ENCODE measurements at places on chromosomes 5 and 9. TPM values are rescaled to one million over a fixed set of nuclear protein-coding genes. Genes with fewer than 3 reads are reported as not detected.

C5orf52 gene
- total RNA-seq, result not detected

SHISAL2B gene
- total RNA-seq, result 0.72 TPM

ZNF608 gene
- 45.5 TPM for total RNA-seq

NUP214 gene
- total RNA-seq, result 27.0 TPM

TMEM171 gene
- total RNA-seq, result 1.4 TPM

HTR1A gene
- 3.2 TPM for total RNA-seq

DNA sequence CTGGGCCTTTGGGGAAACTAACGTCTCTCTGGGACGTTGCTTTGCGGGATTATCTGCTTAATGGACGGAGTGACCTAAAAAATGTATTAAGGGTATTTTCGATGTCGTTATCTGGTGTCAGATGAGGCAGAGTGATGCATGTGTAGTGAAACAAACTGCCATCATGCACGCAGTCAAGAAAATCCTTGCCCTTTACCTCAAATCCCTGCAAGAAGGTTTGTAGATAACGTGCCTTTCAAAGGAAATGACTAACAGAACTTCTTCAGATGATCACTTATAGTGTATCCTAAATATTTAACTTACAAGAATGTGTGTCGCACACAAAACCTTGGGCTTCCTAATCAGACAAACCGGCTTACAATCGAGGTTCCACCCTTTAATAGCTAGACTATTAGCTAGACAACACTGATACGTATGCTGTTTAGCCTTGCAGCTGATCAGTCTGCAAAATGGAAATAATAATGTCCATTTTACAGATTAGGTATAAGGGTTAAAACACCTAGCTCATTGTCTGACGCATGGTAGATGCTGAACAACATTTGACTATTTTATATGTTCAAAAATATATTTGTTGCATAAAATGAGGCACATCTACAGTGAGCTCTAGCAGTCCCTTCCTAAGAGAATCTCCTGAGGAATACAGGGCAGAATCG lies 541 bp upstream of the TBCA start:
- DNase-seq, result no peak

- no peak for DNase-seq
These were observed 21.5 kb downstream of the PALM2AKAP2 start for GRCh38 chr9:109801484-109801883.

DNA sequence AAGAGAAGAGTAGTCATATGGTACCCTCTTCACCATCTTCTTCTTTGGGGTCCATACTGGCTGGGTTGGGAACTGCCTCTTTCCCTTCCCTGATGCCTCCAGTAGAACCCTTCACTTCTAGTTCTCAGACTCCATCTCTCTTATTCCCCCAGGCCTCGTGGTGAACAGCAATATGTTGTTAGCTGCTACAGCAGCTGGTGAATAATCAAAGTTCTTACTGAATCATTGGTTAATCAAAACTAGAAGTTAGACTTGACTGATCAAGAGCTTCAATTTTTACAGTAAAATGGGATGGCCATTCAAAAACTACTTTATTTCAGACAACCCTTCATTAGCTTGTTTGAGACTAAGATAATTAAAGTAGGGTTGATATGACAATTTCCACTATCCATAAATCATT lies 190.9 kb upstream of the GNA14 start:
- no peak for DNase-seq

DNA sequence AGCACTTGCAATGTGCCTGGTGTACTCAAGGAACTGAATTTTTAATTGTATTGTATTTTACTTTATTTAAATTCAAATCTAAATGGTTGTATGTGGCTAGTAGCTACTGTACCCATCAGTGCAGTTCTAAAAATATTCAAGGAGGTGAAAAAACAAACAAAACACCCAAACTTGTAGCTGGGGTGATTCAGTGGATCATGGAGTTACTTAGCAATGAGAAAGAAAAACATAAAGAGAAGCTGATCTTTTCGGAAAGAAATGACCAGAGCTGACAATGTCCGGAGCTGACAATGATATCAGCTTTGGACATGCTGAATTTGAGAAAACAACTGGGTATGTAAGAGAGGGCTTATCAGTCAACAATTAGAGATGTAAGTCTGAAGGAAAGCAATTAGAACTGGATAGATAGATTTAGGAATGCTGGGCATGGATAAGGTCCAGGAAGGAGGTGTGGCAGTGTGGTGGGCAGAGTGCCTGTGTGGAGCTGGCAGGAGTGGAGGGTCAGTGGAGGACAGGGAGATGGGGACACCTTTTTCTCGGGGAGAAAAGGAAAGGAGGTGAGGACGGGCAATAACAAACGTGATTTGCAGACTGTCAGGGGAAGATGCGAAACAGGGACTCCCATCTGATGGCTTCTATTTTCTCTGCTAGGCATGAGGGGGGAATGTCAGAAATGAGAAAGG lies 113.2 kb downstream of the DCP2 start:
- DNase-seq, result no peak

GRCh38 chr5:142202282-142202681 lies 93.7 kb downstream of the NDFIP1 start:
- no peak for DNase-seq

DNA sequence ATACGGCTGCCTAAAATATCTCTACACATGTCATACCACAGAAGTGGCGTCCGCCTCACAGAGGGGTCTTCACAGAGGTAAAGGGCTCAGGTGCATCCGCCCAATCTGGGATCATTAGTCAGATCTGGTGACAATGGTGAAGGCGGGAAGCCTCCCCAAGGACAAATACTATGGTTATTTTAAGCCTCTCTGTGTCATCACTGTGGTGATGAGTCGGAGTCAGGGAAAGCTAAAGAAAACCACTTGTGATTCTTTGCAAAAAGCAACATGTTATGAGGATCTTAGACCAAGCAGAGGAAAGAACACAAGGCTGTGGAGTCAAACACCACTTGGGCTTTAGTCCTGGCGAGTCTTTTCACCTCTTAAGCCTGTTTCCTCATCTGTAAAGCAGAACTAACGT lies 190.4 kb downstream of the DRD1 start:
- DNase-seq, result no peak

GRCh38 chr5:122858451-122858850 lies 13.0 kb downstream of the SNX24 start:
- DNase-seq, result no peak

DNA sequence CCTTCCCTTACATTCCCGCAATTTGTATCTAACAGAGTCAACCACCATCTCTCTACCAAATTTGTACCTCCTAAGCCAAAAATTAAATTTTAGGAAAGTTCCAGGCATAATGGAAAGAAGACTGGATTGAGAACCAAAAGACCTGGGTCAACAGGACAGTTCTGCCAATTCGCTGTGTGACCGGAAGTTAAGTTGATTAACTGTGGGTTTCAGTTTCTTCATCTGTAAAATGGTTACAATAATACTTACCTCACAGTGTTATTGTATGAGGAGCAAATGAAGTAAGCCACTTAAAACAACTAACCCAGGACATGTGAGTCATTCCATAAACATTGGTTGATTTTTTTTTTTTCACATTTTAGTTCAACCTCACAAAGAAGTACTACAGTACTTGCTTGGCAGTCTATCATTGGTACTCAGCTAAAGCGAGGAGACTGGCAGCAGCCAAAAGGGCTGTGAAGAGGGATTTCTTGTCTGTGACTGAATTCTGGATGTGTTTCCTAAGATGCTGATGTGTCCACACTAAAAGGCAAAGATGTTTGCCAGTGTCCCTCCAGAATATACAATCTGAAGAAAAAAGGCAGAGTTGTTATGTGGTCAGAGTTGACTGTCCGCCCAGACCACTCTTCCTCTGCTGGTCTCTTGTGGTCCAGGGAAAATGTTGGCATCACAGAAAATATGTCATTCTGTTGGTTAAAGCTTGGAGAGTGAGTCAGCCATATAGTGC lies 198.6 kb downstream of the TLE1 start:
- no peak for DNase-seq

DNA sequence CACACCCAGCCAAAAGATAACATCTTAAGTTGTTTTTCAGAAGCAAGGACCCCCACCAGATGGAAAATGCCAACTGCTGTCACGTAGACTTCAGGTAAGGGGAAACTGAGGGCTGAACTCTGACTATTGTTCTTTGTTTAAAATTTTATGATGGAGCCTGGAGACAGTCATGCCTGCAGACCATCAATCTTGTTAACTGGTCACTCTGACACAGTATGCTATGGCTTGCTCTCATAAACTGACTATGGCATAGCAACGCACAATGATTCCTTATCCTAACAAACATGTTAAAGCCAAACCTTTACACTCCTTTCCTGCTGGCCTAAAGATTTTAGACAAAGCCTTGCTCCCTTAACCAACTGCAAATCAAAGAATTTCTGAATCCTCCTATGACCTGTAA lies 43.6 kb upstream of the GOLM1 start:
- DNase-seq, result no peak

- no peak for DNase-seq
These were observed 25.8 kb downstream of the CAST start for GRCh38 chr5:96687812-96688453.

- DNase-seq, result no peak
These were observed 131.1 kb upstream of the MOCS2 start for GRCh38 chr5:53240661-53241060.

GRCh38 chr9:33289496-33289895 lies 820 bp upstream of the NFX1 start:
- no peak for DNase-seq

DNA sequence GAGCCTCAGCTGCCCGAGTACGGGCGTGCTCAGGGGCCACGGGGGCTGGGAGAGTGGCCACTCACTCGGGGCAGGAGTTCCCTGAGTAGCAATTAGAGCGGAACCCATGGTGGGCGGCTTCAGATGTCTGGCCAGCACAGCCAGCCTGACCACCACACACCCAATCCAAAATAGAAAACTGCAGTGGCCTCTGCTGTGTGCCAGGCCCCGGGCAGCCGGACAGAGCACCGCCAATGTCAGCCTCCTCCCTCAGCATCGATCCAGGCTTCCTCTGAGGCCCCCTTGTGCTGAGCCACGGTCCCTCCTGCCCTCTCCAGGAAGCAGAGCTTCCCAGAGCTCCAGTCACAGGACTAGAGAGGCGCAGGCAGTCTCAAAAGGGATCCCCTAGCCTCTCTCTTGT lies 2.7 kb downstream of the ADAMTS2 start:
- DNase-seq, result peak; percentile 25

DNA sequence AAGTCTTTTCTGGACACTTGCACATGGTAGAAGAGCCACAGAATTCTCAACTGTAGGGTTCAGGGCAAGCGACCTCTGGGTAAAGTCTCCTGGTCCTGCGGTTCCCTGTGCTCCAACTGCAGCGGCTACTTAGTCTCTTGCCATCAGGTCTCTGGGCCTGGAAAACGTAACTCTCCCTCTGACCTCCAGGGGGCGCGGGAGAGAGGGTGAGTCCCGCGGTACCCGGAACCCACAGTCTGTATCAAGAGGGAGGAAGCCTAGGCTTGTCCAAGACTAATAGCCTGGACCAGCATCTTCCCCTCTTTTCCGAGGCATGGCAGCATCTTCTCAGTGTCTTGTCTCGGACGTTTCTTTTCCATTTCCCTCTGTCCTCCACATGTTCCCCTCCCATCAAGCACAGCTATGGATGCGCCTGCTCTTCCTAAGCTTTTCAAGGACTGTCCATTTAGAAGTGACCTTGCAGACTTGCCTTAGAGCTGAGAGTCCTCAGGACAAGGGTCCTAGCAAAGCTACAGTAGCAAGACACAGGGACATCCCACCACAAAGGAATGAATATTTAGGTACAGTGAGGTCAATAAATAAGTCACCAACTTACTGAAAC lies 59.3 kb downstream of the FSTL4 start:
- DNase-seq, result peak; percentile 32

DNA sequence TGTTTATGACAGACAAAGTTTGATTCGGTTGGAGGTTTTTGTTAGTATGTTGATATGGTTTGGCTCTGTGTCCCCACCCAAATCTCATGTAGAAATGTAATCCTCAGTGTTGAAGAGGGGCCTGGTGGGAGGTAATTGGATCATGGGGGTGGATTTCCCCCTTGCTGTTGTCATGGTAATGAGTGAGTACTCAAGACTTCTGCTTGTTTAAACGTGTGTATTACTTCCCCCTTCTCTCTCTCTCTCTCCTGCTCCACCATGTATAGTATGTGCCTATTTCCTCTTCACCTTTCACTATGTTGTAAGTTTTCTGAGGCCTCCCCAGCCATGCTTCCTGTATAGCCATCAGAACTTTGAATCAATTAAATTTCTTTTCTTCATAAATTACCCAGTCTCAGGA lies 415.1 kb downstream of the HCN1 start:
- DNase-seq, result no peak

DNA sequence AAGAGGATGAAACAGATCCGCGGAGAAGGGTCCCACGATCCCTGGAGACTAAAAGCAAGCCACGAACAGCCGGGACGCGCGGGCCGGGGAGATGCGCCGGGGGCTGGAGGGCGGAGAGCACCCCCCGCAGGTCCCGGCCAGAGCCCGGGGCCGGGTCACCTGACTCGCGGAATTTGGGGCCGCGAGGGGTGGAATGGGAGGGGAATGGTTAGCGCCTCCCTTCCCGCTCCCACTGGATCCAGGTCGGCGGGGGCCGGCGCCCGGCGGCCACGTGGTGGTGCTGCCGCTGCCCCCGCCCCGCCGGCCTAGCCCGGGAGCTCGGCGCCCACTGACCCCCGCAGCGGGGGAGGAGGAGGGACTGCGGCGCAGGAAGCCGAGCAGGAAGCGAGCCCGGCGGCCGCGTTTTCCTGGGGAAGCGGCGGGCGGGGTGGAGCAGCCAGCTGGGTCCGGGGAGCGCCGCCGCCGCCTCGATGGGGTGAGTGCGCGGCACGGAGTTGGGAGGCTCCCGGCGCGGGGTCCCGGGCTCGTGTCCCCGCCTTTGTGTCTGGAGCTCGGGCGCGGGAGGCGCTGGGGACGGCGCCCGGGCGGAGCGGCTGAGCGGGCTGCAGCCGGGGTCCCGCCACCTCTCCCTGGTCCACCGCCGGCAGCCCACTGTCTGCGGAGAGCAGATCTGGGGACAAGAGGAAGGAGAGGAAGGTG lies at the start of gene RAI14:
Gene RAI14 (plus strand): TSS at position 328 of the 699 bp plus-strand sequence. CDS start 30,592 bp downstream, outside the sequence.
- DNase-seq, result peak; percentile 45

DNA sequence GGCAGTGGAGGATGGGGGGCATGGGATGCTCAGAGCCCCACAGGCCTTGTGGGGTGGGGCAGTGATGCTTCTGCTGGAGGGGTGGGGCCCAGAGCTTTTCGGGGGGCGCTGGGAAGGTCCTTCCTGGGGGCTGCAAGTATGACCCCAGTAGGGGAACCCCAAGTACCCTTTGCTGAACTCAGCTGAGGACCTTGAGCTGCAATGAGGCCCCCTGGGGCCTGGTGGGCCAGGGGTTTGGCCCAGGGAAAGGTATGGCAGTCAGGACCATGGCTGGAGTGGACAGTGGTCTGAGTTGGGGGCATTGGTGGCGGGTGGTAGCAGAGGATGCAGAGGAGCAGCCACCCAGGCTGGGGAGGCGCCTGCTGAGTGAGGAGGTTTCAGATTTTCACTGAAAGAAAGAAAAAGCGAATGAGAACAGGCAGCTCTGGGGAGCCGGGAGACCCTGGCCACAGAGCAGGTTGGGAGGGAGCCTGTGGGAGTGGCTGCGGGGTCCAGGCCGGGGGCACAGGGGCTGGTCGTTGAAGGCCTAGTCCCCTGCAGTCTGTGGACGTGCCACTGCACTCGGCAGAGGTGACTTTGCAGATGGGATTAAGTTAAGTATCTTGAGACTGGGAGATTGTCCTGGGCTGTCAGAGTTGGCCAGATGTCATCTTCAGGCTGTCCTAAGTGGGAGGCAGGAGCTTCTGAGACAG lies 19.2 kb downstream of the WNK2 start:
- no peak for DNase-seq

Measured in spinal cord (tissue), 10 donors.